ENCODE measurements at places on chromosomes 13 and 19. TPM values are rescaled to one million over a fixed set of nuclear protein-coding genes. Genes with fewer than 3 reads are reported as not detected.

RCBTB2 gene
- total RNA-seq = 12.2 TPM

KANK2 gene
- 60.3 TPM for total RNA-seq

DNA sequence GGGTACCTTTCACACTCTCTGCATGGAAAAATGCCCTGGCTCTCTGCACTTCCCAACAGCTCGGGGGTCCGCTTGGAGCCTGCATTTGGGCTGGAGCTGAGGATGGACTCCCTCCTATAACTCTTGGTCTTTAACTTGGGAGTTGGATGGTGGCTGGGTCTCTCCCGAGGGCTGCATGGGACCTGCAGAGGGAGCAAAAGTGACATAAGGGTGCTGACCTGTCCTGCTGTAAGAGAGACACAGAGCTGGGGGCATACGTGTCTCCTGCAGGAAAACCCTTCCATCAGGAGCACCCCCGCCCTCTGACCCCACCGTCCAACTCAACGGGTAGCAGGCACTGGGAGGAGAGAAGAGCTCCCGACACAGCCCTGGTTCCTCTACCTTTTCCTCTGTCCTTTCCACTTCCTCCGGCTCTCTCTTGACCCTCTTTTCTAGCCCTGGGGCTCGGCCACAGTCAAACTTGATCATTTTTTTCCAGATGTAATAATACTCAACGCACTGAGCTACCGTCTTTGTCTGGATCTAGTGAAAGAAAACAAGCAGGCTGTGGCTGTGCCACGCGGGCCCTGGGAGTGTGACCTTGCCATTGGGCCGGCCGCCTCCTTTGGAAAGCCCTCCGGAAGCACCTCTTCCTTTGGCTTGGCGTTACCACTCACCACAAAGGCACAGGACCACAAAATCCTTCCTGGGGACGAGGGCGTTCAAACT is 6.8 kb upstream of the NAPA start:
- no peak for DNase-seq

MEIS3 gene
- total RNA-seq = 21.2 TPM

- no peak for DNase-seq
Observed at GRCh38 chr19:40356681-40357595, 8.4 kb downstream of the PLD3 start.

RHPN2 gene
- total RNA-seq = 67.9 TPM

- no peak for DNase-seq
Observed at GRCh38 chr13:112245989-112246388, 130.2 kb upstream of the SPACA7 start.

GRCh38 chr13:21330126-21330861 is 128.8 kb downstream of the ZDHHC20 start:
- DNase-seq = no peak

- no peak for DNase-seq
Observed at GRCh38 chr19:56930647-56931535, 90.4 kb upstream of the PEG3 start.

VSTM2B gene
- 0.47 TPM for total RNA-seq

HS6ST3 gene
- total RNA-seq = 2.4 TPM

- no peak for DNase-seq
Observed at GRCh38 chr19:16051254-16052025, 24.9 kb upstream of the TPM4 start.

Data from hepatocyte (in vitro differentiated cells).